Astrocyte (in vitro differentiated cells and primary cell): ENCODE measurements at places on chromosomes 11 and 22.

- no peak overlapping the region for H3K4me3 ChIP-seq
- H3K27me3 ChIP-seq, result no peaks in the 10 kb centered on the region
Measured at GRCh38 chr11:70246196-70246595, 24.3 kb upstream of the PPFIA1 start.

- no peak for DNase-seq
- no peaks in the 10 kb centered on the region for H3K36me3 ChIP-seq
- H3K27me3 ChIP-seq, result no peaks in the 10 kb centered on the region
- no peak overlapping the region for H3K27ac ChIP-seq
- no peak overlapping the region for H3K4me3 ChIP-seq
Measured at GRCh38 chr11:47372422-47372821, 5.9 kb downstream of the SPI1 start.

GRCh38 chr22:38243007-38243765 lies 29.6 kb downstream of the TMEM184B start:
- H3K36me3 ChIP-seq, result peaks cover 10% of the 10 kb centered on the region
- DNase-seq, result no peak
- H3K27me3 ChIP-seq, result no peaks in the 10 kb centered on the region
- peaks cover 45% of the 10 kb centered on the region for H3K4me1 ChIP-seq
- H3K4me3 ChIP-seq, result no peak overlapping the region

DNA sequence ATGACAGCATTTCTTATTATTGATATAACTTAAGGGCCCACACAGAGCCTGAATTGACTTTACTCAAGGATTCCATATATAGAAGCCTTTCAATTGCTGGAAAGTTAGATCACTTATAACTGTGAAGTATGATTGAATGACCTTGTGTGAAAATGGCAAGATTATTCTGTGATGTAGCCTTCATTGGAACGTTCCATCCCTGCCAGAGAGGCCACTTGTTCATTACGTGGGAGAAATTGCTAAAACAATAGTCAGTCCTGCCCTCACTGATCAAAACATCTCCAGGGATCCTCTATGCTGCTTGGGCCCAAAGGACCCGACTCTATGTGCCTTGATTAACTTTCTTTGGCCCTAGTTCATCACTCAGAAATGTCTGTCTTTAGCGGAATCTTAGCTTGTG lies 159.5 kb upstream of the BLID start:
- peak; percentile 57 for DNase-seq
- H3K27ac ChIP-seq, result no peak overlapping the region
- H3K4me1 ChIP-seq, result no peaks in the 10 kb centered on the region
- peaks cover 2% of the 10 kb centered on the region for H3K27me3 ChIP-seq
- no peak overlapping the region for H3K4me3 ChIP-seq

- H3K27ac ChIP-seq, result no peak overlapping the region
- no peaks in the 10 kb centered on the region for H3K27me3 ChIP-seq
- H3K36me3 ChIP-seq, result no peaks in the 10 kb centered on the region
Measured at GRCh38 chr11:2314136-2314524, 12.3 kb downstream of the TSPAN32 start.

DNA sequence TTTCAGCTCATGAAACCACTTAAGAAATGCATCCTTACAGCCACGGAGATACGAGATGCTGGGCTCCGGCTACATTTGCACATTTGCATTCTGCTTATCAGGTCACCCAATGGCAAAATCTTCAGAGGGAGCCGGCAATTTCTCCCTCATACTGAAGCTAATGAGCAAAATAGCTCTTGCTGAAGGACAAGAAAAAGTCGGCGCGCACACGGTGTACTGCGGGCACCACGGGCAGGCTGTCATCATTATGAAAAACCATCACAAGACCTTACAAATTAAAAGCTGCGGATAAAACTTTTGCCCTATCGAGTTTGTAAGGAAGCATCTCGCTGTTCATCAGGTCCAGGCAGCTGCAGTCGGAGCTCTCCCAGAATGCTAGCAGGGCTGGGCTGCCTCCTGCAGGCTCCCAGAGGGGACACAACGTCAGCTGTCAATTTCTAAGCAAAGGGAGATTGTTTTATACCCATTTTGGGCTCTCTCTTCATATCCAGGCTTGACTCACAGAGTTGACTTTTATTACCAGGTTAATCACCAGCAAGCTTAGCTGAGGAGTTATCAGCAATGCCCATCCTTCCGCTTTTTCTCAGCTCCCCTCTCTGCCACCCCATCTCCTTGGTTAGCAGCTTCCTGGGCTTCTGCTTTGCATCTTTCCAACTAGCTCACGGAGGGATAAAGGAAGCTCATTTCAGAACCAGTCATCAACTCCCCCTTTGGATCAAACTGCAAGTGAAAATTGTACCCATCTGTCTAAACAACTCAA lies 375.1 kb downstream of the OPCML start:
- H3K4me1 ChIP-seq, result no peaks in the 10 kb centered on the region
- no peak overlapping the region for H3K27ac ChIP-seq
- DNase-seq, result no peak
- H3K36me3 ChIP-seq, result no peaks in the 10 kb centered on the region
- no peak overlapping the region for H3K4me3 ChIP-seq

- no peaks in the 10 kb centered on the region for H3K4me1 ChIP-seq
- DNase-seq, result no peak
- H3K27me3 ChIP-seq, result no peaks in the 10 kb centered on the region
- no peak overlapping the region for H3K4me3 ChIP-seq
- no peak overlapping the region for H3K27ac ChIP-seq
Measured at GRCh38 chr11:104464691-104465090, 300.7 kb upstream of the PDGFD start.

DNA sequence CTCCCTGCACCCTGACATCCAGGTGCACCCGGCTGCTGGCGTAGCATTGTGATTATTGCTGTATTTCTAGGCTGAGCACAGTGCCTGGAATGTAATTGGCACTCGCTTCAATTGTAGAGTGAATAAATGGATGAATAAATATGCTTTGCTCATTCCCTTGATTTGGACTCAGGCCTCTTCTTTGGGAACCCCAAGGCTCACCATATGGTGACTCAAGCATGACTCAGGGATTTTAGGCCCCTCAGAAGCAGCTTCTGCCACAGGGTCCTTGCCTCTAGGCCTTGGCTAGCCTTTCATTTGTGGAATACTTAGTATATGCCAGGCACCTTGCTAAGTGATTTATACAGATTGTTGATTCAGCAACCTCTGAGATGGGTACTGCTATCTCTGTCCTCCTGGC lies 78.9 kb downstream of the GRIK4 start:
- no peaks in the 10 kb centered on the region for H3K36me3 ChIP-seq
- DNase-seq, result peak; percentile 52
- peaks cover 6% of the 10 kb centered on the region for H3K27me3 ChIP-seq
- H3K27ac ChIP-seq, result no peak overlapping the region

DNA sequence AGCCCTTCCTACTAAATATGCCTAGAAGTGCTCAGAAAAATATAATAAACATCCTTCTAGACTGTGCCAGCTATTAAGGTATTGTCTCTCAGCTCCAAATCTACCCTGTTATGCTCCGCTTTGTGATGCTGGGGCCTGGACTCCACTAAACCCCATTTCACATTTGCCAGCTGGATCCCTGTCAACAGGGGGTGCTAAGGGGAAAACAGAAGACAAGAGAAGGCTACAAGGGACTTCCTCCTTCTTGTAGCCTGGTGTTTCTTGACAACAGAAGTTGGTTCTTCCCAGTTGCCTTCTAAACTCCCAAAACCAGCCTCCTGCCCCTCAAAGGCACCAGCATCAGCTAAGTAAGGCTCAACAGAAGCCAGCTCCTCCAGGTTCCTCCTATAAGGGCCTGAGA lies 5.2 kb downstream of the NUMA1 start:
- no peak overlapping the region for H3K4me3 ChIP-seq
- H3K4me1 ChIP-seq, result peaks cover 39% of the 10 kb centered on the region
- no peak for DNase-seq
- H3K27ac ChIP-seq, result no peak overlapping the region

DNA sequence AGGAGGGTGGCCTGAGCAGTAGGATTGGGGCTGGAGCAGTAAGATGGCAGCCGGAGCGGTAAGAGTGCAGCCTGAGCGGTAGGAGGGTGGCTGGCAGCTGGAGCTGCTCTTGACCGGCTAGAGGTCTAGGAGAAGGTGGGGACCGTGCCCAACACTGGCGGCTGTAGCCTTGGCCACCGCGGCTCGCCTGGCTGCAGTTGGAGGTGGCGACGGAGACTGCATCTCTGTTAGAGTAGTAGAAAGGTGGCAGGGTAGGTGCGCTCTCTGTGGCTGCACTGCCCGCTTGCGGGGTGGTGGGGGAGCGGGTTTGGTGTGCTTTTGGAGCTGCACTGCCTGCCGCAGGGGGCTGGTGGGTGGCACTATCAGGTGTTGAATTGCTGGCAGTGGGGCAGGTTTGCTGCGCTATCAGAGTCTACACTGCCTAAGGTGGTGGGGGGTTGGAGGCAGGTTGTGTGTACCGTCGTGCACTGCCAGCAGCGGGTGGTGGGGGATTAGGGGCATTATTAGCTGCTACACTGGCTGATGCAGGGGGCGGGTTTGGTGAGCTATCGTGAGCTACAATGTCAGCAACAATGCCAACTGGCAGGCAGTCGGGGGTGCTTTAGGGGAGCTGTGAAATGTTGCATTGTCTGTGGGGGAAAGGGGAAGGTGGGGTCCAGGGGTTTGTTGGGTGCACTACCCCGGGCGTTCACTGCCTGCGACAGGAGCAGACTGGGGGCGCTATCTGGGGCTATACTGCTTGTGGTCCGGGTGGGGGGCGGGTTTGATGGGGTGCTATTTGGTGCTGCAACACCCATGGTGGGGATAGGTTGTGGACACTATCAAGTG lies 4461.3 kb upstream of the OR11H1 start:
- no peaks in the 10 kb centered on the region for H3K27me3 ChIP-seq
- no peak overlapping the region for H3K27ac ChIP-seq
- DNase-seq, result no peak
- no peaks in the 10 kb centered on the region for H3K36me3 ChIP-seq
- no peak overlapping the region for H3K4me3 ChIP-seq

GRCh38 chr11:116910847-116911246 lies 73.4 kb upstream of the APOA1 start:
- no peaks in the 10 kb centered on the region for H3K4me1 ChIP-seq
- H3K27ac ChIP-seq, result no peak overlapping the region
- DNase-seq, result no peak
- H3K4me3 ChIP-seq, result no peak overlapping the region
- H3K27me3 ChIP-seq, result no peaks in the 10 kb centered on the region

GRCh38 chr11:1067812-1068496 lies 6.7 kb upstream of the MUC2 start:
- no peak overlapping the region for H3K4me3 ChIP-seq
- no peak overlapping the region for H3K27ac ChIP-seq
- peaks cover 4% of the 10 kb centered on the region for H3K27me3 ChIP-seq
- H3K36me3 ChIP-seq, result no peaks in the 10 kb centered on the region
- DNase-seq, result no peak

DNA sequence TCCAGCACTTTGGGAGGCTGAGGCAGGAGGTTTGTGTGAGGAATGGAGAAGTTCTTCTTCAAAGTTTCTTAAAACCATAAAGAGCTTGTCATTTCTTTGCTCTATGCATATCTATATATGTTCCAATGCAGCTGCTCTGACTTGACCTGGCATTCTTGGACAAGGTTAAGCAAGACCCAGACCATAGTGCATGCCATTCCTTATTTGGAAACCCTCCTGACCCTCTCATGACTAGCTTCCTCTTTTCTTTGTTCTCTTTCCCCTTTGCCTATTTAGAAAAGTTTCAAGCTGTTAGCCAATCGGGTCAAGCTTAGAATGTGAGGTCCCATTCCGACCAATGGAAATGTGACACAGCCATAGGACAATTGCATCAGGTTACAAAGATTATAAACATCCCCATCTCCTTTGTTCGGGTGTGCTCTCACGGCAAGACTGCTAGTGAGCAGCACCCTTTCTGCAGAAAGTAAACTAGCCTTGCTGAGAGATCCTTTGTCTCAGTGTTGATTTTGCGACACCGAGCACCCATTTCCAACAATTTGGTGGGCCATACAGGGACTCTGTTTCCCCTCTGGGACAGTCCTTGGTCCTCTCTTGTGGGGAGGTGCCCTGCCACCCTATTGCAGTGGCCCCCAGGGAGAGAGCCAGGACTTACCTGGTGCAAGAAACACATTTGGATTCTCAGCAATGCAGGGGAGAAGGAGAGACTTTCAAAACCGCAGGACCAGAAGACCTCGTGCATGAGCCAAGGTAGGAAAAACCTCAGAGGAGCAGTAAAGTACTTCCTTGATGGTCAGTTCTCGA lies 39.9 kb upstream of the ANO1 start:
- no peaks in the 10 kb centered on the region for H3K36me3 ChIP-seq
- peaks cover 2% of the 10 kb centered on the region for H3K27me3 ChIP-seq
- H3K4me1 ChIP-seq, result no peaks in the 10 kb centered on the region
- no peak overlapping the region for H3K27ac ChIP-seq

GRCh38 chr11:70590356-70590991 lies 192.1 kb downstream of the CTTN start:
- no peak overlapping the region for H3K27ac ChIP-seq
- H3K27me3 ChIP-seq, result no peaks in the 10 kb centered on the region
- H3K4me3 ChIP-seq, result no peak overlapping the region
- no peaks in the 10 kb centered on the region for H3K4me1 ChIP-seq

GRCh38 chr11:133827556-133827955 lies 17.8 kb downstream of the SPATA19 start:
- no peaks in the 10 kb centered on the region for H3K4me1 ChIP-seq
- H3K4me3 ChIP-seq, result no peak overlapping the region
- H3K27me3 ChIP-seq, result no peaks in the 10 kb centered on the region

GRCh38 chr22:38766076-38766777 lies 10.4 kb upstream of the SUN2 start:
- peaks cover 10% of the 10 kb centered on the region for H3K4me1 ChIP-seq
- H3K27me3 ChIP-seq, result no peaks in the 10 kb centered on the region
- H3K4me3 ChIP-seq, result no peak overlapping the region
- H3K27ac ChIP-seq, result no peak overlapping the region
- no peaks in the 10 kb centered on the region for H3K36me3 ChIP-seq

- no peaks in the 10 kb centered on the region for H3K27me3 ChIP-seq
- no peaks in the 10 kb centered on the region for H3K4me1 ChIP-seq
- DNase-seq, result no peak
- no peaks in the 10 kb centered on the region for H3K36me3 ChIP-seq
- H3K27ac ChIP-seq, result no peak overlapping the region
Measured at GRCh38 chr22:44625981-44626687, 75.9 kb upstream of the PRR5 start.

- peak; percentile 13 for DNase-seq
- H3K36me3 ChIP-seq, result no peaks in the 10 kb centered on the region
- no peak overlapping the region for H3K4me3 ChIP-seq
- peaks cover 20% of the 10 kb centered on the region for H3K27me3 ChIP-seq
- H3K4me1 ChIP-seq, result no peaks in the 10 kb centered on the region
Measured at GRCh38 chr11:7691759-7692350, 14.4 kb downstream of the OVCH2 start.

DNA sequence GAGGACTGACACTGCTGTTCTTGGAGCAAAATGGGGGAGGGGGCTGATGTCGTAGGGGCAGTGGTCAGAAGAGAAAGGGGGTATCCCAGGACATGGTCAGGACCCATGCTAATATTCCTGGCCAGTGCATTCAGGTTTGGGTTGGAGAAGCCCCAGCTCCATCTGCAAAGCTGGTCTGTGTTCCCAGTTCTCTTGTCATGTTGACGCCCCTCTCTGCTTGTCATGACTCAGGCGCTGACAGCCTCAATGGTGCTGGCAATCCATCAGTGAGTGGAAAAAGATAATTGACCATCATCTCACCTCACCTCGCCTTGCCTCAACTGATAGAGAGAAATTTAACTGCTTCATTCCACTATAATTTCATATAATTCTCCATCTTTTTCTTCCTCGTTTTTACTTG lies 283.1 kb upstream of the CADM1 start:
- no peak overlapping the region for H3K4me3 ChIP-seq
- no peak for DNase-seq
- H3K27me3 ChIP-seq, result no peaks in the 10 kb centered on the region
- no peak overlapping the region for H3K27ac ChIP-seq
- no peaks in the 10 kb centered on the region for H3K36me3 ChIP-seq

GRCh38 chr11:34053161-34053686 lies 1.7 kb downstream of the CAPRIN1 start:
- H3K36me3 ChIP-seq, result peaks cover 7% of the 10 kb centered on the region
- no peaks in the 10 kb centered on the region for H3K27me3 ChIP-seq
- peak overlapping the region; percentile 89 for H3K27ac ChIP-seq
- H3K4me3 ChIP-seq, result peak overlapping the region; percentile 98
- DNase-seq, result peak; percentile 55
- peaks cover 9% of the 10 kb centered on the region for H3K4me1 ChIP-seq
